ENCODE measurements at places on chromosomes 4 and X. TPM values are rescaled to one million over a fixed set of nuclear protein-coding genes. Genes with fewer than 3 reads are reported as not detected.

GRCh38 chr4:125461676-125462363 is 147.1 kb downstream of the FAT4 start:
- no peaks in the 10 kb centered on the region for H3K36me3 ChIP-seq
- peaks cover 10% of the 10 kb centered on the region for H3K4me1 ChIP-seq
- peak; percentile 8 for DNase-seq
- H3K4me3 ChIP-seq = no peak overlapping the region

DNA sequence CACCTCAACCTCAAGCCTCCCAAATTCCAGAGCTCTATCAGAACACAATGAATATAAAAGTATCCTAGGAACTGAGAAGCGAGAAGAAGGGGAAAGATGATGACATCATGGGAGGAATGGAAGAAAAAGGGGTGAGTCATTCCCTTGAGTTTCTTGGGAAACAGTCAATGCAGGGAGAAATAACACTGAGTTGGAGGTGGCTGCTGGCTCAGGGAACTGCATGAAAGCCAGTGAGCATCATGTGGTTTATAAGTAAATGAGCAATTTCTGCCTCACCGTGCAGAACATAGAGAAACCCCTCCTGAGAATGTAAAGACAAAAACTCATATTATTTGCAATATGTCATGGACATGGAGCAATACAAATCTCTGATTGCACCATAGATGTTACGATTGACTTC is 73.3 kb downstream of the SHOX start:
- H3K27me3 ChIP-seq = no peaks in the 10 kb centered on the region
- H3K4me1 ChIP-seq = no peaks in the 10 kb centered on the region
- H3K27ac ChIP-seq = no peak overlapping the region
- no peak for DNase-seq
- H3K4me3 ChIP-seq = no peak overlapping the region

- no peaks in the 10 kb centered on the region for H3K36me3 ChIP-seq
- no peak overlapping the region for H3K4me3 ChIP-seq
- no peak for DNase-seq
- H3K4me1 ChIP-seq = no peaks in the 10 kb centered on the region
Measured at GRCh38 chr4:53478671-53479456, 101.4 kb downstream of the FIP1L1 start.

GRCh38 chrX:50726296-50726695 is 87.7 kb downstream of the SHROOM4 start:
- no peak overlapping the region for H3K4me3 ChIP-seq
- no peaks in the 10 kb centered on the region for H3K4me1 ChIP-seq
- H3K36me3 ChIP-seq = no peaks in the 10 kb centered on the region
- no peaks in the 10 kb centered on the region for H3K27me3 ChIP-seq
- no peak for DNase-seq
- no peak overlapping the region for H3K27ac ChIP-seq

GRCh38 chr4:10690185-10690907 is 5.8 kb upstream of the CLNK start:
- H3K27me3 ChIP-seq = no peaks in the 10 kb centered on the region
- no peaks in the 10 kb centered on the region for H3K36me3 ChIP-seq
- H3K4me1 ChIP-seq = no peaks in the 10 kb centered on the region
- H3K4me3 ChIP-seq = no peak overlapping the region
- H3K27ac ChIP-seq = no peak overlapping the region
- DNase-seq = no peak

DNA sequence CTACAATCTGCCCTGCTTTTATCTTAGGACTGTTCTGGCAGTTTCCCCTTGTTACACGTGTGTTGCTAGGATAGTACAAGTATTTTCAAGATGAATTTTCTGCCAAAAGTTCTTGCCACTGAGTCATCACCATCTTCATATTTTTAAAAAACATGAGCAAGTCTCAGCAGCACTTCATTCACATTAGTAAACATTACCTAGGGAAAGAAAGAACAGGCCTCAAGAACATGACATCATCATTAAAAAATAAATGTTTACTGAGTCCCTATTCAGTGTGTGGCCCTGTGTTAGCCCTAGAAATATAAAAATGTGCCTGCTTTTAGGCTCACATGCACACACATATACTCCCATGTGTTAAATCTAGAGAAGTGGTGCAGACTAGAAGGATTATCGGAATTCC is 18.7 kb upstream of the GPC3 start:
- H3K36me3 ChIP-seq = no peaks in the 10 kb centered on the region
- H3K27me3 ChIP-seq = no peaks in the 10 kb centered on the region
- no peak overlapping the region for H3K4me3 ChIP-seq
- peaks cover 31% of the 10 kb centered on the region for H3K4me1 ChIP-seq
- peak; percentile 77 for DNase-seq

GRCh38 chr4:1216869-1217294 is 32.0 kb downstream of the CTBP1 start:
- H3K27ac ChIP-seq = no peak overlapping the region
- H3K27me3 ChIP-seq = no peaks in the 10 kb centered on the region
- DNase-seq = no peak
- H3K4me1 ChIP-seq = no peaks in the 10 kb centered on the region
- no peak overlapping the region for H3K4me3 ChIP-seq

DNA sequence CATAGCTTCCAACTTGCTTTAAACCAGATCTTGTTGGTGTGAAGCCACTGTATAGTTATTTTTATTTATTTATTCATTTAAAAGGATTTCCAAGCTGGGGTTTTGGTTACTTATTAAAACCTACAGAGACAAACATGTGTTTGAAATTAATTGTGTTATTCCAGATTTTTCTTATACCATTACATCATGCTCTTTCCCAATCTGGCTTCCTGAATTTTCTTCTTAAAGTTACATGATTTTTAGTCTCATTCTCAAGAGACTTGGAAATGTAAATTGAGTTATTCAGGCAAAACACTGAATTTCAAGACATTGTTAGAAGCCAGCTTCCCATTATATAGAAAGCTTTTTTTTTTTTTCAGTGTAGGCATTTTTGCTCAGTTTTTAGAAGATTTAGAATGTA is 381.9 kb downstream of the IL1RAPL1 start:
- no peaks in the 10 kb centered on the region for H3K4me1 ChIP-seq
- H3K4me3 ChIP-seq = no peak overlapping the region
- no peak overlapping the region for H3K27ac ChIP-seq
- no peaks in the 10 kb centered on the region for H3K27me3 ChIP-seq

- DNase-seq = no peak
- no peaks in the 10 kb centered on the region for H3K36me3 ChIP-seq
- H3K27me3 ChIP-seq = no peaks in the 10 kb centered on the region
- H3K27ac ChIP-seq = no peak overlapping the region
- H3K4me3 ChIP-seq = no peak overlapping the region
- H3K4me1 ChIP-seq = no peaks in the 10 kb centered on the region
Measured at GRCh38 chr4:178599521-178599920, 1157.3 kb upstream of the AGA start.

GRCh38 chrX:121781991-121782390 is 734.6 kb downstream of the GLUD2 start:
- H3K27ac ChIP-seq = no peak overlapping the region
- H3K4me3 ChIP-seq = no peak overlapping the region
- H3K36me3 ChIP-seq = no peaks in the 10 kb centered on the region

DNA sequence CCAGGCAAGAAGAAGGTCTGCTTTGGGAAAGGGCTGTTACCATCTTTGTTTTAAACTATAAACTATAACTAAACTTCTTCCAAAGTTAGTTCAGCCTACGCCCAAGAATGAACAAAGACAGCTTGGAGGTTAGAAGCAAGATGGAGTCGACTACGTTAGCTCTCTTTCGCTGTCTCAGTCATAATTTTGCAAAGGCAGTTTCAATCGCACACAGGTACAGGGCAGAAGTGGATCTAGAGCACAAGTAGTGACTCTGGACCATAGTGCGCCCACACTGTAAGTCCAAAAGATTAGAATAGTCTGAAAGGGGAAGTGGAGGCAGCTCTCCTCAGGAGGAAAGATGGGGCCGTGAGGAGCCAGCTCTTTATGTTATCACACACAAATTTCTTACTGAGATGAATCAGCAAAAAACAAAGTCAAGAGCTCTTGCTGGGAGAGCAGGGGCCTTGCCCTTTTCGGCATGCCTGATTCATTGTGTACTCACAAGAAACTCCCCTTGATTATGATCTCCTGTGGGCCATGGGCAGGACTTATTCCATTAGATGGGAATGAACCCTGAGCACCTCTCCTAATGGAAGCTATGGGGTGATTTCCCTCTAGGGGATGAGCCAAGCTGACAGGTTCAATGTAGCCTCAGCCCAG is 58.6 kb downstream of the FUNDC1 start:
- no peak overlapping the region for H3K4me3 ChIP-seq
- H3K36me3 ChIP-seq = no peaks in the 10 kb centered on the region

DNA sequence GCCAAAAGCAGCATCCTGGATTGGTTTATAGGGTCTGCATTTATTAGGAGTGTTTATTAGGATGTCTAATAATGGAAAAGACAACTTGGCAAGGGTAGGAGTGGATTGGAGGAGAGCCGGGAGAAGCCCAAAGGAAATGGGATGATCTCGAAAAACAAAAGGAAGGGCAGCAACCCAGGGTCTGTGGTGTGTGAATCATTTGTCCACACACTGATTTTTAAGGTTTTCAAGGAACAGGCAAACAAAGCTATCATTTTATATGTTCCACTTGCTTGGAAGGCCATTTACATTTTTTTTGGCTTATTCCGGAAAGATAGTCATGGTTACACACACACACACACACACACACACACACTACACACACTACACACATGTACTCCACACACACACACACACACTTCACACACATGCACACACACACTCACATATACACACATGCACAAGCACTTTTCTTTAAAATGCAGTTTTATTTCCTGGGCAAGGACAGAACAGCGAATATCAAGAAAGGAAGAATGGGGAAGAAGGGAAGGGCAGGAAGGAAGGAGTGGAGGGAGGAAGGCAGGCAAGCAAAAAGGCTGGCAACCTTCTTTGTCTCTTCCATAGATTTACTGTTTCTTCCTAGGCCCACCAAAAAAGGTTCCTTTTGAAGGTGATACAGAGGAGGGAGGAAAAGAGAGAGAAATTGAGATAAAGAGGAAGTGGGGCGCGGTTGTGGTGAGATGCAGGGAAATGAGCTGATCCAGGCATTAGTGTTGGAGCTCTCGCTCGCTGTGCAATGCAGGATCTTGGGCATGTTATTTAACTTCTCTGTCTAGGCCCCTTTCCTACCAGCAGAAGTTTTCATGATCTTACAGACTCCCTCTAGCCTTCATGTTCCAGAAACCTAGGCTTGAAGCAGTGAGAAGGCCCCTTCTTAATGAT is 88.6 kb upstream of the MAML3 start:
- H3K27me3 ChIP-seq = no peaks in the 10 kb centered on the region
- peak overlapping the region; percentile 40 for H3K27ac ChIP-seq
- H3K4me3 ChIP-seq = no peak overlapping the region
- no peaks in the 10 kb centered on the region for H3K36me3 ChIP-seq
- DNase-seq = no peak

DNA sequence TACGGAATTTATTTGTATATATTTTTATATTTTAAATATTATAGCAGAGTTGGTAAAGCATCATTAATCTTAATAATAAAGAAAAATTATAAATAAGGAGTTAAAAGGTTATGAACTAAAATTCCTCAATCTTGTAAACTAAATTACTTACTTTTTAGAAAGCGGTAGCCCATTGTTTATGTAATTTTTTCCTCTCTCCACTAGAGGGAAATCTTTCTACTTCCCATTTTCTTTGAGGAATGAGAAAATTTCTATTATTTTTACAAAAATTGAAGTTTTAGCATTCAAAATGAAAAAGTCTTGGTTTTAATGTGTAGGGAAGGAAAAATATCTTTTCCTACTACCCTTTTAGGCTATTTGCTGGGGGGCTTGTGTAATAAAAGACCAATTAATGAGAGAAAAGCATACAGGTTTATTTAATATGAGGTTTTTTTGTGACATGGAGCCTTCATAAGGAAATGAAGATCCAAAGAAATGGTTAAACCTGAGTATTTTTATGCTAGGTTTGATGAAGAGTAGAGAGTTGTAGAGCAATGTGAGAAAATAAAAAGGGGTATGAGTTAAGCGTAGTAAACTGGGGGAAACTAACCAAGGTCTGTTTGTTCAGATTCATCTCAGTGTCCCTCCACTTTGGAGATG is 68.7 kb upstream of the ADAD1 start:
- H3K36me3 ChIP-seq = peaks cover 30% of the 10 kb centered on the region
- DNase-seq = peak; percentile 22
- no peaks in the 10 kb centered on the region for H3K4me1 ChIP-seq
- H3K4me3 ChIP-seq = no peak overlapping the region
- H3K27me3 ChIP-seq = no peaks in the 10 kb centered on the region

- no peaks in the 10 kb centered on the region for H3K27me3 ChIP-seq
- peak overlapping the region; percentile 71 for H3K27ac ChIP-seq
- no peaks in the 10 kb centered on the region for H3K4me1 ChIP-seq
- no peak overlapping the region for H3K4me3 ChIP-seq
- H3K36me3 ChIP-seq = peaks cover 85% of the 10 kb centered on the region
Measured at GRCh38 chr4:10077483-10078335, 38.9 kb downstream of the WDR1 start.

DNA sequence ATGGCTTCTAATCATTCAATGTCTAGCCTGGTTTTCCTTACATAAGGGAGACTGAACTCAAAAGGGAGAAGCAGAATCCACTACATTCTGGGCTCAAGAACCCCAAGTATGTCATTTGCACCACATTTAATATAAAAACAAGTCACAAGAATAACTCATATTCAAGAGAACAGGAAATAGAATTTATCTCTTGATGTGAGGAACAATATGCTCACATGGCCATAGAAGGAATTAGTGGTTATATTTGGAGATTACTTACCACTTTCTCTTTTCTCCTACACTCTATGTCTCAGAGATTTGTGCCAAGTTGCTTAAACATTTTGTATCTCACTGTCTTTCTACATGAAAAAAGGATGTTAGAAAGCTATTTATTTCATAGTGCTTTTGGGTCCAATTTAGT is 922.6 kb upstream of the PABPC4L start:
- no peak overlapping the region for H3K27ac ChIP-seq
- no peaks in the 10 kb centered on the region for H3K4me1 ChIP-seq
- no peaks in the 10 kb centered on the region for H3K36me3 ChIP-seq
- H3K4me3 ChIP-seq = no peak overlapping the region
- H3K27me3 ChIP-seq = no peaks in the 10 kb centered on the region
- DNase-seq = no peak

GRCh38 chr4:65670331-65671031 is at the start of gene EPHA5:
TSS of gene EPHA5 (minus strand) at chr4:65670489. CDS start at chr4:65669742, 747 bp downstream.
- peak; percentile 86 for DNase-seq
- peaks cover 4% of the 10 kb centered on the region for H3K4me1 ChIP-seq
- H3K4me3 ChIP-seq = peak within 1 kb of the TSS; percentile 37

DNA sequence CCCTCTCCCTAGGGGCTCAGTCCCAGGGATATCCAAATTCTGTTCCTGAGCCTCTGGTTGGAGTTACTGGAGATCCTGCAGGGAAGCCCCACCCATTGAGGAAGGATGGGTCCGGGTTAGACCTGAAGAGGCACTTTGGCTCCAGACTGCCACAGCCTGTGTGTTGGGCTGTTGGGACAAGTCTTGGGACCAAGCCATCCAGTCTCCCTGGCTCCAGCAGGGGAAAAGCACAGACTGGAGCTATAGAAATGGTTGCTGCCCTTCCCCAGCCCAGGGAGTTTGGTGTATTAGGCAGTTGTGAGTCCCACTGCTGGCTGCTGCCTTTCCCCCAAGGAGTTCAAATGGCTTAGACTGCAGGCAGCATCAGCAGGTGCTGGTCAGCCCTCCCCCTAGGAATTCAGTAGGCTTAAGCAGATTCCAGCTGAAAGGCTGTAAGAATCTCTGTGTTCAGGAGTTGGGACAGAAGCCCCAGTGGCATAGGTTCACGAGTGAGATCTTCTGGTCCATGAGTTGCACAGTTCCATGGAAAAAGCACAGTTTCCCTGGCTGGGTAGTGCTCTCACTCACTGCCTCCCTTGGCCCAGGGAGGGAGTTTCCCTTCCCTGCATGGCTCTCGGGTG is 344.0 kb upstream of the EPHA5 start:
- no peak overlapping the region for H3K4me3 ChIP-seq
- peak; percentile 23 for DNase-seq
- H3K27ac ChIP-seq = no peak overlapping the region
- H3K36me3 ChIP-seq = no peaks in the 10 kb centered on the region
- no peaks in the 10 kb centered on the region for H3K27me3 ChIP-seq

Gene EDA
- polyA plus RNA-seq = 0.56 TPM

Gene ERAS
- 0.17 TPM for polyA plus RNA-seq

Gene WWC2
- polyA plus RNA-seq = 24.3 TPM

Gene OPRPN
- not detected for polyA plus RNA-seq

Gene TEX13C
- 0.24 TPM for polyA plus RNA-seq
